Ovary (tissue), 10 donors: ENCODE measurements at places on chromosomes 5 and 9. TPM values are rescaled to one million over a fixed set of nuclear protein-coding genes. Genes with fewer than 3 reads are reported as not detected.

The TMC1 gene
- total RNA-seq, result 0.15 TPM

The SPOCK1 gene
- 2.0 TPM for total RNA-seq

The AK1 gene
- 154 TPM for total RNA-seq

The SOWAHA gene
- total RNA-seq, result not detected

The SHC3 gene
- 0.92 TPM for total RNA-seq

The TAS2R1 gene
- not detected for total RNA-seq

DNA sequence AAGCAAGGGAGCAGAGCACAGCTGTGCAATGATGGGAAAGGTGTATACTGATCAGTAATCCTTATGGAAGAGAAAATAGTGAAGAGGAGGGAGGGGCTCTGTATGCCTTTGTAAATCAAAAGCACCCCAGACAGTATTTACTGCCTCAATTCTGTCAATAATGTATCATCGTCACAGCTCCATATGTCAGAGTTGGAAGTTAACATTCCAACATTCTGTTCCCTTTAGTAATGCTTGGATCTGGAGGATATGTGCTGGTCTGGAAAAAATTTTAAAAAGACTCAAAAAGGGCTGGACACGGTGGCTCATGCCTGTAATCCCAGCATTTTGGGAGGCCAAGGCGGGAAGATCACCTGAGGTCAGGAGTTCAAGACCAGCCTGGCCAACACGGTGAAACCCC lies 310.4 kb downstream of the ACTL7B start:
- DNase-seq, result no peak

DNA sequence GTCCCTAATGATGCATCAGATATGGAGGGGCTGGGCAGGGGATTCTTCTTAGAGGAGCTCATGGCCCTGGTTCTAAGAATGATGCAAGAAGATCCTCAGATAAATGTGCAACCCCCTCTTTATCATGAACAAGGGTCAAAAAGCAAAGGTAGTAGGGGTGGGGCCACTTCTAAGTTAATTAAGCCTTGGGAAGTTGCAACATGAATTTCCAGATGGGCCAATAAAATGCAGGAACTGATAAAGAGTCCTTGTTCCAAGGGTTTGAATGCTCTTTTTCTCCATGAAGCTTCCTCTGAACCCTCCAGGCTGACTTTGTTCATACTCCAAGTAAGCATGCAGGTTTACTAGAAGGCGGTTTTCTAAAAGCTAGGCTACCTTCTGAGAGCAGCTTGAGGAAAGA lies 25.6 kb downstream of the PCA3 start:
- no peak for DNase-seq

DNA sequence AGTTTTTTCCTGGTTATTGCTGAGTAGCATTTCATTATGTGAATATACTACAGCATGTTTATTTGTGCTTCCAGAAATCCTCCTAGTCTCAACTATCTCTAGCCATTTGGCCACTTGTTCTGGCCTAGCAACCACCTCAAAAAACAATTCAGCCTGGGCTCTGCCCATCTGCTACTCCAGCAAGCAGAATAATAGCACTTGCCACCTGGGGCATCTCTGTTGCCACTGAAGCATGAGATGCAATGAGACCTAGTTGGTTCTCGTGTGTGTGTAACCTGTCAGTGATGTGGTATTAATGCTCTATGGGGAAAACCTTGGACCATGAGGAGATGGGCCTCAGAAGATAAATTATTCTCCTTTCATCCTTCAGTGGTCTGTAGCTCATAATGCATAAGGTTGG lies 129.5 kb downstream of the RNF180 start:
- DNase-seq, result no peak

DNA sequence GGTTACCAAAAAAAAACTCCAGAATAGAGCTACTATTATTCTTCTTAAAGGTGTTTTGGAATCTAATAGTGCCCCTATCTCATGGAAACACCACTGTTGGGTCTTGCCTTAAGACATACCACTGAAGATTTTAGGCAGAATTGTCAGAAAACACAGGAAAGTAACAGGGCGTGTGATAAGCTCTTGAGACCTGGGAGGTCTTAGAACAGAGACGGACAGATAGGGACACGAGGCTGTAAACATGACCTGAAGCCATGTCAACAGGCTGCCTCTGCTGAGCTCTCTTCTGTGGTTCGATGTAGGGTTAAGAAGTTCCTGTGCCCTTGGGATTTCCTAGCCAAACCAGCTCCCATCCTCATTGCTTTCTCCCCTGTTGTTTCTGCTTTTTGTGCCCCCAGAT lies 69.3 kb downstream of the CTSL start:
- no peak for DNase-seq

- no peak for DNase-seq
These were observed 567.7 kb downstream of the CAAP1 start for GRCh38 chr9:26324786-26325443.

DNA sequence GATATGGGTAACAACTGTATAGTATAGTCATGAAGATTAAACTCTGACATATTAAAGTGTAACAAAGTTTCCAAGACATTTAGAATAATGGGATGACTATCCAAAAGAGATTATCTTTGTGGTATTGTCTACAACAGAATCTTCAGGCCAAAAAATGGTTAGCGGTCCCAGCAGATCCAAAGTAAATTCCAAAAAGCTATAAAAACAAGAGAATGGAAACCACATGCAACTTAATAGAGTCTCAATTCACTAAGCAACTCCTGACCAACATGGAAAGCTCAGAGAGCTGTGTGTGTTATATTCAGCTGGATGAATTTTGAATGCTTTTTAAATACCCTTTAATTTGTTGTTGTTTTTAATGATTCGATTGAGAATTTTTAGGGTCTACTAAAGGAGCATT lies 688.2 kb downstream of the CETN3 start:
- DNase-seq, result no peak

DNA sequence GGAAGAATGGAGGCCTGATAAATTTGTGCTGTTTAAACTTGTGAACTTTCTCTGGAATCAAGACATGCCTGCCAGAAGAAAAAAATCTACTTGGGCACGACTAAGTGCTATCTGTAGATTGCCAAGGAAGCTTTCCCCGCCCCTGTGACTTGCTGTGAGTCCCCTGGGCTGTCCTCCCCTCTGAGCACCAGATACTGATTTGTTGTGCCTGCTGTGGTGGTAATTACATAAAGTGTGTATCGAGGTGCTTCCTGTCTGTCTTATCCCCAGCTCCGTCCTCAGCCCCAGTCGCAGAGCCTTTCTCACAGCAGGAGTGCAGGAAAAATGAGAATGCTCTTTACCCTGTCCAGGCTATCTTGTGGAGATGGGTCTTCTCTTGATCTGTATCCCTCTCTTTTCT lies 53.9 kb downstream of the TRIO start:
- no peak for DNase-seq

DNA sequence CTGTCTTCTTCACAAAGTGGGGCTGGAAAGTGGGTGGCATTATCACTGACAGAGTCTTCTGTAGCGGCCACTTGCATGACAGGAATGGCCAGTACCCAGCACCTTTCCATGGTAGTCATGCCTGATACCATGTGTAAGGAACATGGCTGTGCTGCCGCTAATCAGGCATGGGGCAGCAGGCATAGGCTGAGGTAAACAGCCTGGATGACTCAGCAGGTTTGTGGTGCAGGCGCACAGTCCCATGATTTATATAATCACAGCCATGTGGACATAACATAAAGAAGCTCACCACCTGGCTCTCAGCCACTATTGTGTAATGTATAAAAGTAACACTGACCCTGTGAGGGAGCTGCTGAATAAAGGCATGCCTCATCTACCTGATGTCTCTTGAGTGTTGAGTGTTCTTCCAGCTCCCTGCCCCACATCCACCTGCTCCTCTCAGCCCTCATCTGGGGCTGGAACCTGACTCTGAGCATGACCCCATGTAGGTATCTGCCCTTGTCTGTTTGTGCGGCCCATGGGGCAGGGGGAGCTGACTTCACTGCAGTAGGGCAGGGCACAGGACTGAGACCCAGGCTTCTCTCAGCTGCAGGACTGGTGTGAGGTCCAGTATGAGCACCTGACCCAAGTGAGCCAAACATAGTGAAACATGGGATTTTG lies 13.2 kb upstream of the ICE1 start:
- DNase-seq, result no peak

DNA sequence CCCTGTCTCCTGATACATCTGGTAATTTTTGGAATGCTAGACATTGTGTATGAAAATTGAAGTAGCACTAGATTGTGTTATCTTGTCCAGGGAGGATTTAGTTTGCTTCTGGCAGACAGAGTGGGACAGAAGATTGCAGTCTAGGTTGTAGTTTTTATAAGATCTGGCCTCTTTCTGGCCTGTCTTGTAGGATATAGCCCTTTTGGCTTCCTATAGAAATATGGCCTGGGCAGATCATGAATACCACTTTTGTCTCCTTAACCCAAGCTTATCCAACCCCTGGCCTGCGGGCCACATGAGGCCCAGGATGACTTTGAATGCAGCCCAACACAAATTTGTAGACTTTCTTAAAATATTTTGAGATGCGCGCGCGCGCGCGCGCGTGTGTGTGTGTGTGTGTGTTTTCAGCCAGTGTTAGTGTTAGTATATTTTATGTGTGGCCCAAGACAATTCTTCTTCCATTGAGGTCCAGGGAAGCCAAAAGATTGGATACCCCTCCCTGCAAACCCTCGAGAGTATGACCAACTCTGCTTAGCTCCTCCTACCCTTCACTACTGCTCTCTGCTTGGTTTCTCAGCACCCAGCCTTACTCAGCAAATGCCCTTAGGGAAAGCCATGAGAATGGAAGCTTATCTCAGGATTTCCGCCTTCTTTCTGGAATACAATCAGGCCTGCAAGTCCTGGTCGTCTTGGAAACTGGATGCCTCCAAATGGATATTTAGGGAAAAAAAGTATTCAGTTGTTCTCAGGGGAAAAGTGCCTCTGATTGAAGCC lies 26.5 kb downstream of the ANKRD33B start:
- DNase-seq, result no peak

DNA sequence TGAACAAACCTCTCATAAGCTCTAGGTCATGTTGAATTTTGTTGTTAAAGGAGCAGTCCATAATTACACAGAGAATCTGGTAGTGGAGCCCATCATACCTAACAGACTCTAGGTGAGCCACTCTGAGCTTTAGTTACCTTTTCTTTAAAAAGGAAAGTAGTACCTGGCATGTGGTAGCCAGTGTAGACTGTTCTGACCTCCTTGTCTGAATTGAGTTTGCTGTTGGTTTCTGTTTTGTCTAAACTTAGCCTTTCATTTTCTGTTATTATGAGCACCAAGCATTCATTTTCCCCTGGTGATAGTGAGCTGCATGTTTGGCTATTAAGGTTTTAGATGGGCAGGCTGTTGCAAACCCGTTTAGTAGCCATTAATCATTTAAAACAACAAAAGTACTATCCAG lies 112.2 kb downstream of the MAST4 start:
- DNase-seq, result no peak

DNA sequence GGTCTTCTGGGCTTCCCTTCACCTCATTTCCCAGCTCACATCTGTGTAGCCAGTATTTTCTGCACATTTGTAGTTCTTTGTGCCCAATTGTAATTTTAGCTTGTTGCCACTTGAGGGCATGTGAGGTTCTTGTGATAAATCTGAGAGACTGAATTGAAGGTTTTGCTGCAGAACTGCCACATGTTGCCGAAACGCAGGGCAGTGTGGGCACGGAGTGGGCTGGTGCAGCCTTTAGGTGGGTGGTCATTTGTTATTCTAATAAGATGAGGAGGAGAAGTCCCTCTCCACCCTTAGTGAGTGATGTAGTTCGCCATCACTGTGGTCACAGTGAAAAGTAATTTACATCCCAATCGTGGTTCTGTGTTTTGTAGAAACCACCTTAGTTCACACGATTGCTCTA lies 21.2 kb downstream of the OTULIN start:
- DNase-seq, result peak; percentile 15

DNA sequence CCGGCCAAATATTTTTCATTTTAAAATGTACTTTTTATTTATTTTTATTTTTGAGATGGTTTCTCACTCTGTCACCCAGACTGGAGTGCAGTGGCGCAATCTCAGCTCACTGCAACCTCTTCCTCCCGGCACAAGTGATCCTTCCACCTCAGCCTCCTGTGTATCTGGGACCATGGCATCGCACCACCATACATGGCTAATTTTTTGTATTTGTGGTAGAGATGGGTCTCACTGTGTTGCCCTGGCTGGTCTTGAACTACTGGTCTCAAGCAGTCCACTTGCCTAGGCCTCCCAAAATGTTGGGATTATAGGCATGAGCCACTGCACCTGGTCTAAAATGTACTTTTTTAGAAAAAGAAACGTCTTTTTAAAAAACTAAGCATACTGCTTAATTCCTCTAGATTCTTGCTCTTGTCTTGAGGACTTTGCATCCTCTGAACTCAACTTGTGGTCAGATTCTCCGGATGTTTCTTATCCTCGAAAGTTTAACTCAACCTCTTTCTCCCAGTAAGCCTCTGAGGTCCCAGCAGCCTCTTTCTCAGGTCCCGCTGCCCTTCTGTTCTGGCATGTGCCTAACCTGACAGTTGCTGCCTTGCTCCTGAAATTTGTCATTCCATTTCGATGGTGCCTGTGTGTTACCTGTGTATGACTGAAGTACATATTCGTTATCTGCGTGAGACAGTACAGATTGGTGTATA lies 63.0 kb downstream of the TRIO start:
- no peak for DNase-seq

DNA sequence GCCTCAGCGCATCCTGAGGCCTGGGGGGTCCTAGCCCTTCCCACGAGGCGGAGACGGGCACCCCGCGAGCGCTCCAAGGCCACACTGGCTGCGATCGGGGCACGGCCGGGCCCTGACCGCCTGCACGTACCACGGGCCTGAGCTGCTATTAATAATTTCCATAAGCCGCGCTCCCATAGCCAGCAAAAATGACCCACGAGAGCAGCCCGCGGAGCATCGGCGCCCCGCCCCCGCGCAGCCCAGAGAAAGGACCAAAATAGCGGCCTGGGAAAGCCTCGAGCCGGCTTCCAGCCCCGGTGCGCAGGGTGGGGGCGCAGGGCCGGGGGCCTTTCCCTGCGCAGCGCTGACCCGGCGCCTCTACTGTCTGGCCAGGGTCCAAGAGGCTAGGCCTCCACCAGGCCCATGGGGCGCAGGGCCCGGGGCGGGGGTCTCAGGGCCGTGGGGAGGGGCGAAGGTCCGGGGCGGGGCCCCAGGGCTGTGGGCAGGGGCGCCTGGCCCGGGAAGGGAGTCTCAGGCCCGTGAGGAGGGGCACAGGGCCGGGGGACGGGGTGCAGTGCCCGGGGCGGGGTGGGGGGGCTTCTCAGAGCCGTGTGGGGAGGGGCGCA lies 54.4 kb downstream of the EXD3 start:
- DNase-seq, result peak; percentile 34

DNA sequence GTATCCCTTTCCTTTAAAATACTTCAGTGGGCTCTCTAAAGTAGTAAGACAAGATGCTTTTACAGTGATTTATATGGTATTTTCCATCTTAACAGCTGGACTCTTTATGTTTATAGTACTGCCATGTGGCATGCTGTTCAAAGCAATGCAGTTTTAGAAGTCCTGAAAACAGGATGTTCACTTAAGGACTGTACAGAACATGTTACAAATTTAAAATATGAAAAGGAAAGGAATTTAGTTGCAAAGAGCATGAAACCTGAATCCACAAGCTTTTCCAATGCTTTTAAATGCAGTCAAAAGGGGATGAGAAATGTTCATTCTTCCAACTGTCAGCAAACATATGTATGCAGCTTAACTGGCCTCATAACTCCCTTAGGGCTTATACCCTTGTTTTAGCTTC lies 580.2 kb downstream of the EFNA5 start:
- DNase-seq, result no peak

- DNase-seq, result no peak
These were observed 31.4 kb downstream of the ACTBL2 start for GRCh38 chr5:57450991-57451876.
